Stimulated activated CD8-positive, alpha-beta memory T cell treated with anti-CD3 and anti-CD28 coated beads, Interleukin-2, amount 100 ng/mL, for 1 hour (primary cell): ENCODE measurements at places on chromosomes 13 and 19.

GRCh38 chr13:46015366-46015765 lies 37.2 kb downstream of the ZC3H13 start:
- DNase-seq = no peak

- no peak for DNase-seq
These were observed 2.3 kb downstream of the ATP13A1 start for GRCh38 chr19:19661141-19661674.

- no peak for DNase-seq
These were observed 173.1 kb upstream of the SOX1 start for GRCh38 chr13:111893607-111894443.

DNA sequence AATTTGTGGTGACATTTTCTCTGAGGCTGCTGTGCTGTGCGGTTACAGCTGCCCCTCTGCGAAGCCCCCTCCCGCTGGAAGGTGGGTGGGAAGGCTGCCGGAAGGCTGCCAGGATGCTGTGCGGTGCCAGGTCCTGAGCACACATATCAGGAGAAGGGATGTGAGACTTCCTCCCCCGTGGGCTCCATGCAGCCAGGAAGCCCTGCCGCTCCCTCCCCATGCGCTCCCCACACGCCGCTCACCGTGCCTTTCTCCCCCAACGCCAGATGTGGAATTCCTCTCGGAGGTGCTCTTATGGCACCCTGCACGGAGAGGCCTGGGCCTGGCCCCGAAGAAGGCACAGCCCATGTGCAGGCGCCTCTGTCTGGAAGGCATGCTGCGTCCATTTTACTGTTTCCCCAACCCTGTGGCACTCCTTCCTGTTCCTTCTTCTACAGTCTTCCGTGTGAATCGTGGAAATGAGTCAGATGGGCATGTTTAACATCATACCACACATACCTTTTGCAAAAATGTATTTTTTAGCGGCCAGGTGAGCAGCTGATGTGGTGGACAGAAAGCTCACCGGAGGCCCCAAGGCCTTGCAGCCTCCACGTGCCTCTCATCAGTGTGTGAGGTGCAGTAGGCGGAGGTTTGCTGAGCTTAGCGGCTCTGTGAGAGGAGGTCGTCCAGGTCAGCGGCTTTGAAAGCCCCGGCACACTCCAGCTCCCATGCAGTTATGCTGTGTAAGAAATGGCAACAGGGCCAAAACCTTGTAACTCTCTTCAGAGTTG lies 88.0 kb downstream of the ATP11A start:
- no peak for DNase-seq

GRCh38 chr13:97124915-97125809 lies 97.0 kb upstream of the MBNL2 start:
- no peak for DNase-seq

GRCh38 chr19:10920781-10921180 lies 7.7 kb downstream of the YIPF2 start:
- DNase-seq = no peak

GRCh38 chr13:29427937-29428309 lies 167.6 kb downstream of the SLC7A1 start:
- no peak for DNase-seq

GRCh38 chr19:43525836-43526771 lies 897 bp downstream of the ETHE1 start:
- DNase-seq = no peak

GRCh38 chr19:31613683-31614219 lies 264.5 kb upstream of the TSHZ3 start:
- no peak for DNase-seq

DNA sequence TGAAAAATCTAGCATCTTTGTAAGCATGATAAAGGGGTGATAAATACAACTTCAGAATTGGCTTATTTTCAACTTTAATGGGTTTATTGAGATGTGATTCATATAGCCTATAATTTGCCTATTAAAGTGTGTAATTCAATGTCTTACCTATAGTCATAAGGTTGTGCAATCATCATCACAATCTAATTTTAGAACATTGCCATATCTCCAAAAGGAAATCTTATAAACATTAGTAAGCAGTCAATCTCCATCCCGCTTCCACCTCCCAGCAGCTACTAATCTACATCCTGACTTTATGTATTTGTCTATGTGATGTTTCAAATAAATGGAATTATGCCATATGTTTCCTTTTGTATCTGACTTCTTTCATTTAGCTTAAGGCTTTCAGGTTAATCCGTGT lies 145.2 kb upstream of the KLHL1 start:
- DNase-seq = no peak

DNA sequence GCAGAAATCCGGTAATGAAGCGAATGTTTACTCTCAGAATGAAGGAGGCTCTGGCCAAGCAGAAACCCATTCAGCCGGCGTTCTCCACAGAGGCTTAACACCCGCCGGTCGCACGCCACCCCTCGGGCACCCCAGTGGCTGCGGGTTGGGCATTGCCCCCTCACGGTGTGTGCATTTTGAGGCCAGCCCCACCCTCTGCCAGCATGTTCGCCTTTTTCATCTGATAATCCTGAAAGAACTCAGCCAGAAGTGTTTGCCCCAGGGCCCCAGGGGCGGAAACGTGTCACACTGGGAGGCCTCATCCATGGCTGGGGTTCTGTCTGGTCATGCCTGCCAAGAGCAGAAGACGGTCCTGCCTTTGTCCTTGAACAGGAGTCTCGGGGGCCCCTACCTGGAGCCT lies 34.2 kb downstream of the COMP start:
- no peak for DNase-seq

DNA sequence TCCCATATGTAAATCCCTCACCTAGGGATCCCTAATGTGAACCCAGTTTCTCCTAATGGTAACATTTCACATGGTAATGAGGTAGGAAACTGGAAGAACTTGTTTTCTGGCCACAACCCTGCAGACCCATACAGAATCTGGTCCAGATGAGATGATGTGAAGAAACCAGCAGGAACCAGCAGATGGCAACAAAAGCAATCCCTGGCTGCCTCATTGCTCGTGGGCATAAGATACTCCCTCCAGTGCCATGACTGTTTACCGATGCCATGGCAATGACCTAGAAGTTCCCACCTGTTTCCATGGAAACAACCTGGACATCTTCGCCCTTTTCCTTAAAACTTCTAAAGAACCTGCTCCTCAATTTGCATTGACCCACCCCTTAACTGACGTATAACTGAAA lies 1.4 kb upstream of the CD209 start:
- DNase-seq = no peak

DNA sequence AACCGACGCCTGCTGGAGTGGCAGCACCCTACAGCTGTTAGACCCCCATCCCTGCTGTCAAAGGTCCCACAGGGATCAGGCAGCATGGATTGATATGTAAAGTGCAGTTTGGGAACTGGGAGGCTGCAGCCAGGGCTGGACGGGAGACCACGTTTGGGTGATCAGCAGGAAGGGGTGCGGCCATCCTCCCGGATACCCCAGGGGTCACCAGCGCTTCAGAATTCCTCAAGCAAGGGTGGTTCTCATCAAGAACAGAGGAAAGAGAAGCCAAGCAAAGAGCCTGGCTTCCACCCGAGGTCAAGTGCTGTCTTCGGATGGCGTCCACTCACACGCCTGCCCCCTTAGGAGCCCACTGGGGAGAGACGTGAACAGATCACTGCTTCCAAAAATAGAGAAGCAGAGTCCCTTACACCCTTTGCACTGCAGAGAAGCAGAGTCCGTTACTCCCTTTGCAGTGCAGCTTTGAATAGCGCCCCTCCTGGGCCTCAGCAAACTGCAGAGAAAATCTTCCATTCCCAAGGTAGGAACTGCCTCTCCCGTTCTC lies 35.5 kb downstream of the DHRS12 start:
- DNase-seq = no peak

- DNase-seq = peak; percentile 26
These were observed 799 bp downstream of the NR1H2 start for GRCh38 chr19:50377051-50377461.

DNA sequence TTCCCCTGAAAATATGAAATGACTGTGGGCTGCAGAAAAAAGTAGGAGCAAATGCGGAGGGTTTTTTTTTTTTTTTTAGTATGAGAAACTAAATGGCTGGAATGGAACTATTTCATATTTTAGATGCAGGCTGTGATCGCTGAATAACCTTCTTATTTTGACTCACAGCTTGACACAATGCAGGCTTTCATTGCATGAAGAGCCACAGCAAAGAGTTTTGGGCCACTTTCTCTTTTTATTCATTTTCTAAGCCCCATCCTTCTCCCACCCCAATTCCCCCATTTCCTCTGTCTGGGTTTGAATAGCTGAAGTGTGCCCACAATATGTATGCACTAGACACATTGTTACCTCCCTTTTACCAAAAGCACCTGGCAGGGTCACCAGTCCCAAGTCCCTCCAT lies 125.9 kb downstream of the COG6 start:
- no peak for DNase-seq

DNA sequence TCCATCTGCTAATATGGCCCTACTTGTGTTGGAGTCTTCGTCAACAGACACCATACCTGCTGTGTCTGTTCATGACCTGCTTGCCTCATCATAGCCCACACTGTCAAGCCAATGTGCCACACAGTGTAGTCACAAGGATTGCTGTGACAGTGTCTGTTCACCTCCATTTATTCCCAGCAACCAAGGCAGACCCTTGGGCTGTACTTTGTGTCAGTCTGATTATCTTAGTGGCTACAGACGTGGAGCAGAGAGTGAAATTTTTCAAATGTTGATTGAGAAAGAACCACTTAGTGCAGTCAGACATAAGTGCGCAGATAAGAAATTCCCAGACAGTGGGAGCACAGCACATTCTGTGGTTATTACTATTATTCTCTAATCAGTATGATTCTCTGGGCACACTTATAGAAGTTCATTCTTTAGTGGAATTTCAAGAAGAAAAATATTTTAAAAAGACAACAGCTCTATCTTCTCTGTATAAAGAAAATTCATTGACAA lies 184.6 kb downstream of the GPC6 start:
- no peak for DNase-seq

DNA sequence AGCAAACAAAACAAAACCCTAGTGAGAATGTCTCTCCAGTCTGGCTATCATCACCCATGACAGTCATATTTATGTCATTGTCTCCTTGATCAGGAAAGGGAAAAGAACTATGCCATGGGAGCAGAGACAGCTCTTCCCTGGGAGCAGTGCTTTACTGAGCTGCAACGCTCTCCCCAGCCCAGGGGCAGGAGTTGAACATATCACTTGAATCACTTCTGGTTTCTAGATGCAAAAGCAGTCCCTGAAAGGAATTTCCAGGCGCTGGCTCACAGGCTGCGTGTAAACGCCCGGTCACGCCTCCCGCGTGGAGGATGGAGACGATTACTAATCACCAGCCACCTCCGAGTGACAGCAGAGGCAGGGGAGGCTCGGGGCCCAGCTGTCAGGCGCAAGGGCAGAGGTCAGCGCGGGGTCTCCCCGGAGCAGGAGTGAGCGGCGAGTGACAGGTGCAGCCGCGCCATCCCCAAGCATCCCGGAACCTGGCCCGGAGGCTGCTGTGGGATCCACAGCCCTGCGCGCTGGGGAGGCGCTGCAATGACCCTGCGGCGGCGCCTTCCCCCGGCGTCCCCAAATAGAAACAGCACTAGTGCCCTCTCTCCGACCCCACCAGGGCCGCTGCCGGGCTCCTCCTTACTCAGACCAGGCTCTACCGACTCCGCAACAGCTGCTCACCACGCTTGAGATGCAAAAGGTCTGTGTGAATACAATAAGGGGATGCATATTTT lies 23.5 kb upstream of the DCLK1 start:
- no peak for DNase-seq

GRCh38 chr13:98305670-98306069 lies 128.6 kb upstream of the RNF113B start:
- DNase-seq = no peak

GRCh38 chr19:55189403-55189835 lies 9.3 kb upstream of the SYT5 start:
- DNase-seq = no peak

GRCh38 chr13:45113233-45114224 lies 6.8 kb upstream of the GTF2F2 start:
- no peak for DNase-seq

GRCh38 chr13:106696140-106696539 lies 128.2 kb upstream of the ARGLU1 start:
- no peak for DNase-seq

- DNase-seq = no peak
These were observed 50.0 kb downstream of the GAS6 start for GRCh38 chr13:113813749-113814434.

DNA sequence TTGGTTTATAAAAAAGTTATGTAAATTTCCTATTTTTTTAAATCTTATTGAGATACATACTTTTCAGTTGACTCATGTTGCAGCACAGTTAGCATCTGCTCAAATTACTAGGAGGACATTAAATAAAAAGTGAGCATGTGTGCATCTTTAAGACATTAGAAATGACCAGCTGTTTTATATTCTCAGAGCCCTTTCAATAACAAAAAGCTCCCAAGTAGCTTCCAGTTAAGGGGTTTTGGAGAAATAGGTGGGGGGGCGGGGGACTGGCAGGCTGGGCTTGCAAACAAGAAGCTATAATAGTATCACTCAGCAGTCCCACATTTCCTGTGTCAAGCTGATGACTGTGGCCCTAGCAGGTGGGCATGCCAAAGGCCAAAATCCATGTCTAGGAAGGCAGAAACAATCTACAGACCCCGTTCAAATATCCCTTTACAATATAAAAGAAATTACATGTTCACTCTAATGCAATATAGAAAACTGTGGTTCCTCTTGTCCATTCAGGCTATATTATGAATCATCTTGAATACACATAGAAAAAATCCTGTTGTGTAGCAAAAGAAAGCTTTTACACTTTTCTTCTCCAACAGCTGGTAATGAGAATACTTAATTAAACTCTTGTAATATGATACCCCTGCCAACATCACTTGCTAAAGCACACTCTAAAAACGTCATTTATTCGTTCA lies 1713.2 kb upstream of the SLC10A2 start:
- DNase-seq = no peak

DNA sequence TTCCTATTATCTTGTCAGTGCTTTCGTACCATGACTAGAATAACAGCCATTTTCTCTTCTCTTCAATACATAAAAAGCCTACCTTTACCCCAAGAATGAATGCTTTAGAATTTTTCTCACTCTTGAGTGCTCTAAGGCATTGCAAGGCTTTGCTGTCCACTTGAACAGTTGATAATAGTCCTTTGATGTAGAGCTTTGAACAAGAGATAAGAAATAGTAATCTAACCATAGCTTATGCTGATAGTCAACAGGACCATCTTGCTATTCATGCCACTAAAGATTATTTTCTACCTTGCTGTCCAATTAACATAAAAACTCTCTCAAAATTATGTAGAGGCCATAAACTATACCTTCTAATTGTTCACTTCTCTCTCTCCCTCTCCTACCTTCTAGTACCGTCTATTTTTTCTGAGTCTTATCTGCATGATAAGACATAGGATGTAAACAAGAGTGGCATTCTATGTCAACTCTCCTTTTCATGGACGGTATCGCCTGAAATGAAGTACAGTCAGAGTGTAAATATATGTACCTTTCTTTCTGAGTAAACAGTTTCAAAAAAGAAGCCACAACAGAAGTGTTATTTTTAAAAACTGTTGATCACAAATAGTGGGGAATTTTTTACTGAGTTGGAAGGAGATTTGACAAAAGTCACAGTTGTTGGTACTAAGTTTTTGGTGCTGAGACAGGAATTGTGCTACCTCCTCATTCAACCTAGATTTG lies 297.9 kb downstream of the NDFIP2 start:
- DNase-seq = no peak
